ENCODE measurements at places on chromosomes 7 and 10.

GRCh38 chr7:137755427-137755826 lies 91.3 kb downstream of the DGKI start:
- no peak for DNase-seq

DNA sequence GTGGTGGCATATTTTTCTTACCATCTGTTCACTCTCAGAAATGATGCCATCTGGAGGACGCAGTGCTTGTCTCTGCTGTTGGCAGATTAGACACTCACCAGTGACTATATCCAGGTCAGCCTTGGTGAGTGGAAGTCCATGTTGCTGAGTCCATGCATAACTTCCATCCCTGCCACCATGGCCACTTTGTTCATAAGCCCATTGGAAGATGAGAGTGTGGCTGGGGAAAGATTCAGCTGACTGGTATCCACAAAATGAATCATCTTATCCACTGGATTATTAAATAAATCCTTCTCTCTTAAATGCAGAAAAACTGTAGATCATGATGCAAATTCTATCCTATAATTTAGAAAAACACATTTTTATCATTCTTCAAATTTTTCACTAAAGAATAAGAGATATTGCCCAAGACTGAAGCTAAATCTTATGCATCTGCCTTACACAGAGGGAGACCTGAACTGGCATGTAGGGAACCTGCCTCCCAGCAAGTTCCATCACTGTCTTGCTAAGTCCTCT lies 726.9 kb downstream of the TNS3 start:
- DNase-seq: no peak

DNA sequence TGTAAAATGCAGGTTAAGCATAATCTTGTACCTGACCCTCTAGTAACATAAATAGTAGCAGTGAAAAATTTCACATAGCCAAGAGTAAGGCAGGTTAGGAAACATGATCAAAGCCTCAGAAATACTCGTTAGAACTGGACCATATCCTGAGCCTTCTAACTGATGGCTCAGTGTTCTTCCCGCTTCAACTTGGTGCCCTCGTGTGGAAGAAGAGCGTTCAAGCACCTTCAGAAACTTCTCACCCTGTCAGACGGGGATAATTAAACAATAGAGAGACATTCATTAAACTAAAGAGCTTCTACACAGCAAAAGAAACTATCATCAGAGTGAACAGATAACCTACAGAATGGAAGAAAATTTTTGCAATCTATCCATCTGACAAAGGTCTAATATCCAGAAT lies 124.5 kb downstream of the MYOF start:
- DNase-seq: no peak

DNA sequence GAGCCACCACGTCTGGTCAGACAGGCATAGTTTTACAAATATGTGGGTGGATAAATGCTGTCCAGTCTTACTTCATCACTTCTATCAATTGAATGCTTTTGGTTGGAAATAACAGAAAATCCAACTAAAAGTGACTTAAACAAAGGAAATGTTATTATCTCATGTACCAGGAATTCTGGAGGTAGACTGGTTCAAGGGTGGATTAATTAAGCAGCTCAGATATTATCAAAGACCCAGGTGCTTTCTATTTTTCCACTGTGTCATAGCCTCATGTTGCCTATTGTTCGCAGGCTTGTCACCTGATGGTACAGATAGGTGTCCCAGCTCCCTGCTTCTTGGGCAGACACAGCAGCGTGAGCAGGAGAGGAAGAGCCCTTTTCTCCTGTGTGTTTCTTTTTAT lies 156.1 kb upstream of the CTBP2 start:
- no peak for DNase-seq

GRCh38 chr7:129678606-129679005 lies 67.1 kb downstream of the NRF1 start:
- no peak for DNase-seq

- no peak for DNase-seq
These were observed 131.8 kb downstream of the HECW1 start for GRCh38 chr7:43244232-43244631.

GRCh38 chr7:119903085-119903484 lies 369.9 kb upstream of the KCND2 start:
- no peak for DNase-seq

Measured in hypothalamus (tissue), 51 donors.